Colonic mucosa (tissue), 4 donors: ENCODE measurements at places on chromosomes 7 and 10.

DNA sequence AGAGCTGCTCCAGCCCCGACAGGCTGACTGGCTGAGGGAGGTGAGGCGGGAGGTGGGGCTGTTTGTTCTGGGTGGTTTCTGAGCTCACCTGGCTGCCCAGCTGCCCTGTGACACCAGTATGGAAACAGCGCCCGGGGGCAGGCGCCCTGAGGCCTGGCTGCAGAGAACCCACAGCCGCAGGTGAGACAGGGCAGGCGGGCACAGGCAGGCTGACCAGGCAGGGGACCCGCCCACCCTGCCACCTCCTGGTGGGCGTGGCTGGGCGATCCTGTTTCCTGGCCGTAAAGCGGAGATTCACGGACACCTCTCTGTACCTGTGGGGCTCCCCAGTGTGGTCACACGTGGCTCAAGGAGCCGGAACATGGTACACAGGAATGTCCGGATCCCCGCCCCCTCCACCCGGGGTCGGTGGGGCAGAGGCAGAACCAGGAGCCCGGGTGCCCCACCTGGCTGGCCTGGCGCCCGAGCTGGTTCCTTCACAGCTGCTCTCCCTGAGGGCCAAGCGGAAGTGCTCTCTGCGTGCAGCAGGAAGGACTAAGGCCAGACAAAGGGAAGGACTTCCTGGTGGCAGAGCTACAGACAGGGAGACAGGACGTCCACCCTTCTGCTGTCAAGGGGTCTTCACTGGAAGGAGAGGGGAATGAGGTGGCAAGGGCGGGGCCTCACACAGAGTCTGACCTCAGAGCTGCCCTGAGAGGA lies 3.9 kb downstream of the MICALL2 start:
- peak; percentile 82 for DNase-seq

- no peak for DNase-seq
These were observed 65.4 kb upstream of the MXI1 start for GRCh38 chr10:110141871-110142635.

DNA sequence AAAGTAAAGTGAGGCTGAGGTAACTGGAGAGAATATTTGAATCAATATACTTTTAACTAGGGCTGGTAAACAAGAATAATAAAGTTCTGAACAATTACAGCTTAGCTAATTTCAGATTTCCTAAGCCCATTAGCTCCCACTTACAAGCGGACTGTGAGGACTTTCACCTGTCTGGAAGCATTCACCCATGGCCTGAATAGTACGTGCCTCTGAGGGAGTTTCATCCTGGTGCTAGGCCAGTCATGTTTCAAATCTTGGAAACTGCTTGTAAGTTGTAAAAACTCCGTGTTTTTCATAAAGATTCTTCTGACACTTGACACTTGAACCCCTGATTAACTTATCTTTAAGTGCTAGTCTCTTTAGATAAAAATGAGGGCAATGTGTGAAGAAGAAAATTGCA lies 975.2 kb upstream of the GHITM start:
- DNase-seq = no peak

DNA sequence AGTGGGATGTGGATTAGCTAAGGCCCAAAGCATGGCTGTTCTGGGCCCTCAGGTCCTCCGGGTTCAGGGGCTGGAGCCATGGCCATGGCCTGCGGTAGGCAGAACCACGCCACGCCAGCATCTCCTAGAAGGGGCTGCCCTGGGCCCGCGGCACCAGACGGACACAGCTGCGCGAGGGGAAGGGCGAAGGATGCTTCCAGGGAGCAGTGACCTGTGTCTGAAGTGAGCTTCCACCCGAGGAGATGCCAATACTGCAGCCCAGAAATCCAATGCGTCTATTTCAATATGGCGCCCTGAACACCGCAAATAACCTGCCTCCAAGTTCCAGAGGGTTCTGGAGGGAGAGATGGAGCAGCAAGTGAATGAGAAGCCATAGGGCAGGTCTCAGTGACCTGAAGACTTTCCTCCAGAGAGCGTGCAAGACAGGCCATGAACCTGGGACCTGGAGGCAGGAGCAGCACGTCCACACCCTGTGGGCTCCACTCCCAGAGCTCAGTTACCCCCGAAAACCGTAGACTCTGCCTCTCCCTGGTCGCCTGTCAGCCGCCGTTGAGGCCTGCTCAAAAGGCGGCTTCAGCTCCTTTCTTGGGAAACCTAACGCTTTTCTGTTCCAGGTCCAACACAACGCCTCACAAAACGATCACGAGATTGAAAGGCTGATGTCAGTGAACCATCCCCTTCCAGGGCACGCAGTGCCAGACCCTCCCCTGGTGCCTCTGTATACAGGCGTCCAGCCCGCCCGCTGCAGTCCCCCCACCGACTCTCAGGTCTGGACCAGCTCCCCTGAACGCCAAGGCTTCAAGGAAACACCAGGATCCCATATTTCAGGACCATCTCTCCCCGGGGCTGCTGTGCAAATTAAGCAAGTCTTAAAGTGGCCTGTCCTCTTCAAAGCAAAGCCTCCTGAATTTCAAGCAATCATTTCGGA lies 37.4 kb downstream of the AMZ1 start:
- DNase-seq = no peak

GRCh38 chr10:72336259-72337038 lies 18.3 kb downstream of the DNAJB12 start:
- no peak for DNase-seq

DNA sequence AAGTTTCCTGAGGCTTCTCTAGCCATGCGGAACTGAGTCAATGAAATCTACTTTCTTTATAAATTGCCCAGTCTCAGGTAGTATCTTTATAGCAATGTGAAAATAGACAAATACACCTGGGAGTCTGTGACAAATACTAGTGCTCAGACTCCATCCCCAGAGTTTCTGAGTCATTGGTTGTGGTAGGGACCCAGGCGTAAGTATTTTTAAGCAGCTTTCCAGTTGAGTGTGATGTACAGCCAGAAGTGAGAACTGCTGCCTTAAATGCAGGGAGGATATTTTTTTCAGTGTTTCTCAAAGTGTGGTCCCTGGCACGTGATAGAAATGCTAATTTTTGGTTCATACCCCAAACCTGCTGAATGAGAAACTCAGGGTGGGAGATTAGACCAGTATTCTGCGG lies 121.7 kb downstream of the SORCS3 start:
- DNase-seq = no peak

DNA sequence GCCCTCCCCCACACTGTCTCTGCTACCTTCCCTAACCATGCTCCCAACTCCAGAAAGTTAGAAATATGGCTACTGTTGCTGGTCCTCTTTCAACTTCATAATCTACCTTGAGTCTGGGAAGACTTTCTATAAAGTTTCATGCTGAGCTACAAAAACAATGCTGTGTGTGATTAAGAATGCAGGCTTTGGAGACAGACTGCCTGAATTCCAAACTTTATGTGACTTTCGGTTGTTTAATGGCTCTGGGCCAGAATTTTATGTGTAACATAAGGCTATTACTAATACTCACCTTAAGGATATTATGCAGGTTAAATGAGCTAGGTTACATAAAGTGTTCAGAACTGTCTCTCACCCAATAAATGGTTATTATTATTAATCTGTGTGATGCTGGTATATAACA lies 19.1 kb downstream of the BET1 start:
- DNase-seq = no peak

DNA sequence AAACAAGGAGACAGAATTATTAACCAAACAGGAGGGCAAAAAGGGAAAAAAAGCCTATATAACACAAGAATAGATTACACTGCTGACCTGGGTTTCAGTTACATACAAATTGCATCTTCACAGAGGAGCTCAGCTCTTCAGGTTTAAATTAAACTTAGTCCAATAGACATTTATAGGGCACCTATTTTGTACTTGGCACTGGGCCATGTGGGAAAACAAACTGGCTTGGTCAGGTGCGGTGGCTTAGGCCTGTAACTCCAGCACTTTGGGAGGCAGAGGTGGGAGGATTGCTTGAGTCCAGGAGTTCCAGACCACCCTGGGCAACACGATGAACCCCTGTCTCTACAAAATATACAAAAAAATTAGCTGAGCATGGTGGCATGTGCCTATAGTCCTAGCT lies 62.3 kb upstream of the CCDC6 start:
- peak; percentile 64 for DNase-seq

DNA sequence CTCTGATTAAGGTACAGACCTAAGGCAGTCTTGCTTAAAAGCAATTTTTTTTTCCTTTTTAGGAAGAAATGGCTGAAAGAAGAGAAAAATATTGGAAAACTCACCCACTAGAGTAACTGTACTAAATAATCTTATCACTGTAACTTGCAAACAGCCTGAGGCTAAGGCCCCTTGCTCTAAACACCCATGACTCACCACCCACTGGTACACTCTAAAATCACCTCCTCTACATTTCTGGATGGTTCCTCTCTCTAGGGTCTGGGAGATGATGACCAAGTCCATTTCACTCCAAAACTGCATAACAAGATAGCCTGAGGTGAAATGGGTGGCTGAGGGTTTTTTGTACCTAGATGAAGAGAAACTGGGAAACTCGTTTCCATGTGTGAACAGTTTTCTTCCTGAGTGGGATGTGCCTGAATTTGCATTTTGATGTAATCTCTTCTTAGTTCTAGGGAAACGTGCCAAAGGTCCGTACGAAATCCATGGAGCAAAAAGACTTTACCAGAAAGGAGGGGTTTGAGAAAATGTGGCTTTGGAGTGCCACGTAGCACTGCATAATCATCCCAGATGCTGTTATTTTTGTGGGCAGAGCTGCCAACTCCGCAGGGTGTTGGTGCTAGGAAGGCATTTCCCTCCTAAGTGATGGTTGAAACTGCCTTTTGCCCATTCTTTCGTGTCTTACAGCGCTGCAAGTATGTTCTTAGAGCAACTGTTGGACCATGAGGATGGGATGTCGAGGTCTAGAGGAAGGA lies 113.5 kb upstream of the C10orf90 start:
- DNase-seq = no peak

- no peak for DNase-seq
These were observed 19.1 kb upstream of the VOPP1 start for GRCh38 chr7:55591282-55591931.

DNA sequence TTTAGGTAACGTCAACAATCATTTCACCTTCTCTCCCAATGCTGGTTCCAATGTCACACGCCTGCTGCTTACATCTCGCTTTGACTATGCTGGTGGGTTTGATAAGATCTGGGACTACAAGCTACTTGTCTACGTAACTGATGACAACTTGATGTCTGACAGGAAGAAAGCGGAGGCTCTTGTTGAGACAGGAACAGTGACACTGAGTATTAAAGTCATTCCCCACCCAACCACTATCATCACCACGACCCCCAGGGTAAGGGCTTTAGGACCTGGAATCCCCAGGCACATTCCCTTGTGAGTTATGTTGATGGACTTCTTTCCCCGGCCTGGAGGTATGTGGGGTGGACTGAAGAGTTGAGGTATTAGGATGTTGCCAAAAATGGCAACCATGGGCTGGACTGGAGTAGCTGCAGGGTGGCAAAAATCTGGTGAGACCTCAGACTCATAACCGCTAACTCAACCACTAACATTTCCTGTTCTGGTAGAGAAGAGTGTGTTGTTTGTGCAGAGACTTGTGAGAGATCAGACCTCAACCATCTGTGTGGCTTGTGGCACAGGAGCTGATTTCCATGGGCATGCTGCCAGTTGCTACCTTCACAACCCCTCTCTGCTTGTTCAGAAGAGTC lies 59.2 kb downstream of the CDHR3 start:
- DNase-seq = no peak

GRCh38 chr10:75000748-75001321 lies 110.6 kb upstream of the SAMD8 start:
- DNase-seq = no peak

DNA sequence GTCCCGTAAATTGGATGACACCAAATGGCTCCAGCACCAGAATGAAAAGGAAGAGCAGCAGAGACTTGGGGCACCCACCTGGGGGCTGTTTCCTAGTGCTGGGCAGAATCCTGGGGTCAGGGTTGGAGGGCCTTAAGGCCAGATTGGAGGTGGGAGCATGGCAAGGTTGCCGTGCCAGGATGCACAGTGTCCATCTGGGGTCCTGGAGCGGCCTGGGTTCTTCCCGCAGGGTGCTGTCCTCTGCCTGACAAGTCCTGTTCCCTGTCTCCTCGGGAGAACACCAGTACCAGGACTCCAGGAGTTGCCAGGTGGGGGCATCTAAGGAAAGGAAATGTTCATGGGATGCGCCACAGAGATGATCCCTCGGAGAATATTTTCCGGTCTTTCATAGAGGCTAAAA lies 42.8 kb downstream of the MGMT start:
- DNase-seq = peak; percentile 7

DNA sequence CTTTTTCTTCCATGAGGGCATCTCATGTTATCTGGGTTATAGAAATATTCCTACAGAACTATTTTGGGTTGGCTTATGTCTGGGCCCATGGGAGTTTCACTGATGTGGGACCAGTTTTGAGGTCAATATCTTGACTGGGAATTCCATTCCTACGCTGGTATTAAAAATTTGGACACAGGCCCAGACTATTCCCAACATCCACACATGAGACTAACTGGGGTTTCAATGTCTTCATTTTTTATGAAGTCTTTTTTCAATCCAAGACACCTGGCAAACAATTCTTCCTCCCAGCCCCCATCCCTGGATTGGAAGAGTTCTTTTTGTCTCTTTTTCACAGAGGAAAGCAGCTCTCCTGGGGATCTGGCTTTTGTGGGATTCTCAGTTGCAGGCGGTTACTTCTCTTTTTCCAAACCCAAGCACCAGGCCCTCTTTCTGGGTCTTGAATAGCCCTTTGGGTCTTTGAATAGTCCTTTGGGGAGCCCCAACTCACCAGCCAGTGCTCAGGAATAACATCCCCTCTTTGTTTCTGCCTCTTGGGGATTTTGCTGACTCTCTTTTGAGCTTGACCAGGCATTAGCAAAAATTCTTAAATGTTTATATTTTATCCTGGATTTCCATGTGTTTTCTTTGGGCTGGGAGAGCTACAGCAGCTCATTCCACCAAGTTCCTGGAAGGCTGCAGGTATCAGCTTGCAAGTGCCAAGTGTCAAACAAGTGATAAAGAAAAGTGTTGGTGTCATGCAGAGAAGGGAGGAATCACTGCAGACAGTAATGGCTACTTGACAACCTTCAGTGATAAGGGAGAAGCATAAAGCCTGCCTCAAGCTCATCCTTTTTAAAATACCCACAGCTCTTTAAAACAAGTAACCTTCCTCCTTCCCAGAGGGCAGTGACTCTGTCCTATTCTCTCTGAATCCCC lies 234.3 kb downstream of the ADAM12 start:
- no peak for DNase-seq

DNA sequence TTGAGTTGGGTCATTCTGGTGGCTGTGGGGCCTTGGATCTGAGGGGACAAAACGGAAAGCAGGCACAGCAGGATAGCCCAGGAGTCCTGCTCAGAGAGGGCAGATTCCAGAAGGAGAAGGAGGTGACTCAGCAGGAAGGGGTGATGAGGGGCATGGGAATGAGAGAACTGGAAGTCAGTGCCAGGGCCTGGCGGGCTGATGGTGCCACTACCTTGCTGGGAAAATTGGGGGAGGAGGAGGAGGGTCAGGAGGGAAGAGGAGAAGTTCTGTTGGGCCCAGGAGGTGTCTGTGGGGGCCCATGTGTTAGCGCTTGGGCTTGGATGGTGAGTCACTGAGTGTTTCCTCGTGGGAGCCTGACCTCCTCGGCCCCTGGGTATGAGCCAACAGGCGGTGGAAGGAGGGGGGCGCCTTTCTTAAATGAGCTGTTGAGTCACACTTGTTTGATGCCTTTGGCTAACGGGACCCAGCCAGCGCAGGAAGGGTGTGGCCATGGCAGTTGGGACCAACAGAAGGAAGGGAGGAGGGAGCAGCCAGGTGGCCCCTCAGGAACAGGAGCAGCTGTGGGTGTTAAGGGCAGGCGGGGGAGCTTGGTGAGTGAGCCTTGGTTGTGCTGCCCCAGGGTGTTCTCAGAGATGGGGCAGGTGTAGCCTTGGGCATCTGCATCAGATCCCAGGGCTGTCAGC lies 130.0 kb upstream of the BTBD16 start:
- DNase-seq = peak; percentile 59

- DNase-seq = no peak
These were observed 1247.4 kb upstream of the SORCS1 start for GRCh38 chr10:108411894-108412293.
